A172 (cell line): ENCODE measurements at places on chromosomes 2 and 18.

DNA sequence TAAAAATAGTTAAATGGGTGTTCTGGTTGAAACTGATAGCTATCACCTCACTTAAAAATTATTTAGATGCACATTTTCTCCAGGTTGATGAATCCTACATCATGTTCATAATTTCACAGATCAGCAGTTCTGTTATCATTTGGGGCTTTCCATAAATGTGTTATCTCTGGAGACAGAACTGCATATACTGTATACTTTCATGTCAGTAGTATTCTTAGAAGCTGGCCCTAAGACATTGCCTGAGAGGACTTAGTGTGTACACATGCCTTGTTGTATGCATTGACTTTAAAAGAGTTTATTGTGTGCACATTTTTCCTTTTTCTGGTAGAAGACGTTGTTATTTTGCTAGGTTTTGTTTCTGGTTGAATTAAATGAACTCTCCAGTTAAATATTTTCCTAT is 41.0 kb downstream of the PIK3C3 start:
- no peak for DNase-seq

GRCh38 chr18:76754351-76754750 is 68.0 kb upstream of the ZNF236 start:
- no peak for DNase-seq

DNA sequence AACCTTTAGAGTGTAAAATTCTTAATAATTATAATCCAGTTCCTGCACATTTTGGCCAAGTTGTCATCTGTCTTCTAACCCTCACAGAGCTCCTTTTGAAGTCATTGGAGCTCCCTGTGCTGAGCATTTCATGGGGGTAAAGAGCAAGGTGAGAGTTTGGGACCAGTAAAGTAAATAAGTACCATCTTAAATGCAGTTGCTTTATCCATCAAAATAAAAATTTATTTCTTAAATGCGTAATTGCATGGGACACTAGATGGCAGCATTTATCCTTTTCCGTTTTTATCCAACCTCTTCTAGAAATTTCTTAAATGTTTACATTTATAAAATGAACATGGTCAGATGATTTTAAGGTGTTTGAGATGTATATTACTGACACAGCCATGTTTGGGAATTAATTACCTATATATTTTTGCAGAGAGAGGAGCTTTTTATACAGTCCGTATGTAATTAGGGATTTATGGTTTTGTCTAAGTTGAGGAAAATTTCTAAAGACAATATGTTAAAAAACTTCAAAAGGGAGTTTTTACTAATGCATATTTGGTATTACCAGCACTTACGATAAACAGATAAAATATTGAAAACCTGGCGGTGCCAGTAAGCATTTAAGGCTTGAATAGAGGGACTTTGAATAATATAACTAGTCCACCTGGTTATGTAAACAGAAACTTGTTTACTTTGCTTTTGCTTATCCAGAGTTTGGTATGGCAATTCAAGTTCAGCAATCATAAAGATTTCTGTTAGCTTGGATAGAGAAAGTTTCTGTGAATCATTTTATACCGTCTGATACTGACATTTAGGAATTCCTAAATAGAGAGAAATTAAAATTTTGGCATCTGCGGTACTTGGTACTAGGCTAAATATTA is 54.5 kb downstream of the ACSL3 start:
- DNase-seq: peak; percentile 23

- DNase-seq: no peak
Observed at GRCh38 chr2:181275643-181276070, 181.5 kb upstream of the ITGA4 start.

DNA sequence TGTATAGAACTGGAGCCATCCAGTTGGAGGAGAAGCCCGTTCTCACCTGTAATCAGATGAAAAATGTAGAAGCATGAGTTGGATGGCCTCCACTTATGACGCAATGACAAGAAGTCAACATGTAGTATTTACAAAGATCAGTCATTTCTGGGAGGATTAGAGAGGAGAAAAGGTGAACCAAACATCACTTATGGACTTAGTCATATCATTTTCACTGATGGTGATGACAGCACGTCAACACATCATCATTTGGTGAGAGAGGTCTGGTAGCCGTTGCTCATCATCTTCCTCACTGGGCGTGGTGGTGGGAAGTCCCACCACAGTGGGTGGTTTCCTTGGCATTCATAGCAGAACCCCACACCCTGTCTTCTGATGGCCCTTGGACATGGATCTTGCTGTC is 264.2 kb upstream of the EPAS1 start:
- peak; percentile 10 for DNase-seq
